ENCODE measurements at places on chromosomes 13 and 19.

- DNase-seq = no peak
These were observed 7.7 kb upstream of the NFIC start for GRCh38 chr19:3358689-3359014.

DNA sequence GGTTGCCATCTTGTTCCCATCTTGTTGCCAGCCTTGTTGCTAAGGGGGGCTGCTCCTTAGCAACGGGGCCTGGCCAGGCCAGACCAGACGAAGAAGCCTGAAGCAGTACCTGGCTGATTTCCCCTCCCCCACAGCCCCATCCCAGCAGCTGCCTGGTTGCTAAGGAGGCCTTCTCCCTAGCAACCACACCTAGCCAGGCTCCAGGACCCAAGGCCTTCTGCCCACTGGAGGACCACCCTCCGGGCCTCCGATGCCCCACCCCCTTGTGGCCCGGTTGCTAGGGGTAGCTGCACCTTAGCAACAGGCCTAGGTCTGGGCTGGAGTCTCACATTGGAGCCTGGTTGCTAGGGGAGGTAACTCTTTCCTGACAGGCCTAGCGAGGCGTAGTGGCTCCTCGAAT is 3.9 kb downstream of the PRRG2 start:
- DNase-seq = no peak

- DNase-seq = no peak
These were observed 15.3 kb downstream of the FPR3 start for GRCh38 chr19:51810223-51810622.

DNA sequence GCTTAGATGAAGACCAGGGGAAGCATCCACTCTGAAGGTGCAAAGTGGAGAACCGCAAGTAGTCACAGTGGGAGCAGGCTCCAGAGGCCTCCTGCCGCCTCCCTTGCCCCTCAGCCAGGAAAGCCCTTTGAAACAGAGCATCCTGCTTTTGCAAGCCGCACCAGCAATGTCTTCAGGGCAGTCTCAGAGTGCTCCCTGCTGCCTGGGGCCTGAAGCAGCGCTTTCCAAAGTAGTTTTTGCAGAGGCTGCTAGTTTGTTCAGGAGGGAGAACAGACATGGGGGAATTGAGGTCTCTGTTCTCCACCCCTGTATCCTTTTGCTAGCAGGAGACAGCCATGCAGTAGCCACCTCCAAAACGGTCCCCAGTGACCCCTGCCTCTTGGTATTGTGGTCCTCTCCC is 15.8 kb upstream of the POP4 start:
- no peak for DNase-seq

DNA sequence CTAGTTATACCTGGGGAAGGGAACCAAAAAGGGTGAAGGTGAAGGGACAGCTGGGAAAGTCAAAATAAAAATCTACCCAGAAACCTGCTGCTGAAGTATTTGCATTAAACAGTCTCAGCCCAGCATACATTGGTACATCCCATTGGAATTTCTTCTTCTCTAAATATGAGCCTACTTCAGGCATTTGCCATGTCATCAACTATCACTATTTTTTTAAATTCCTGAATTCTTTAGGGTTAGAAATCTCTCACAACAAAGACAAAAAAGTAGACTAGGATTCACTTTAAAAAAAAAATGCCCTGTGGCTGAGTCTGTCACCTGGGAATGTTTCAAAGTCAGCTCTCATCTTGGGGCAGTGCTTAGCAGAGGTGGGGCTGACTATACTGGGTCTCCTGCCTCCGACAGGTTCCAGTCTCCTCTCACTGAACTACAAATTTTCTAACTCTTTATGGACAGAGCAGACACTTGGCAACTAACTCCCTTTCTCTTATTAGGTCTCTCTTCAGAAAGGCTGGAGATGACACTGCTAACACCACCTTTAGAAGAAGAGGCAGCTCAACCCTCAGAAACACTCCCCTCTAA is 141.2 kb downstream of the LHFPL6 start:
- DNase-seq = no peak

DNA sequence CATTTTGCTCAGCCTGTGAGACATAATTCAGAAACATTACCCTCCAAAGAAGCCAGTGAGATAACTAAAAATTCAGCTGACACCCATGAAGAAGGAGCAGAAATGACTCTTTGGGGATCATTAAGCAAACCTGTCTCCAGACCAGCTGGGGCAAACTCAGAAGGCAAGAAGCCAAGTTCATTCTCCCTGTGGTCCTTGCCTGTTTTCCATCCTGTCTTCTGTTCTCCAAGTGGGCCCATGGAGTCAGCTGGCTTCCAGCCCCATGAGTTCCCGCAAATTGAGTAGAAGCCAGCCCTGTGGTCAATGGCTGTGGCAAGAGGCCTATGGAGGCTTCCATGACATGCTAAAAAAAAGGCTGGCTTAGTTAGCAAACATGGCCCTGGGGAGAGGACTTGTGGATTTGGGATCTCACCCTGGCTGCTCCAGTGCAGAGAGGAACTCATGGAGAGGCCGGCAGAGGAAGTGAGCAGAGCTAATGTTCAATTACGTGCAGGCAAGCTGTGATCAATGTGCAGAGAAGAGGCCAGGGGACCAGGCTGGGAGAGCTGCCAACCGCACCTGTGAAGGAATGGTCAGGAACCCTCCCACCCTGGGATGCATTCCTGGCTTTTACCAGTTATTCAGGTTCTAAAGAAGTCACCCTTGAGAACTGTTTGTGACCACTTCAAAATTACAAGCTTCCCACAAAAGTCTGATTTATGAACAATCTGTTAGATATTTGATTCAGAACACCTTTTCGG is 229.1 kb downstream of the TSHZ3 start:
- DNase-seq = no peak

DNA sequence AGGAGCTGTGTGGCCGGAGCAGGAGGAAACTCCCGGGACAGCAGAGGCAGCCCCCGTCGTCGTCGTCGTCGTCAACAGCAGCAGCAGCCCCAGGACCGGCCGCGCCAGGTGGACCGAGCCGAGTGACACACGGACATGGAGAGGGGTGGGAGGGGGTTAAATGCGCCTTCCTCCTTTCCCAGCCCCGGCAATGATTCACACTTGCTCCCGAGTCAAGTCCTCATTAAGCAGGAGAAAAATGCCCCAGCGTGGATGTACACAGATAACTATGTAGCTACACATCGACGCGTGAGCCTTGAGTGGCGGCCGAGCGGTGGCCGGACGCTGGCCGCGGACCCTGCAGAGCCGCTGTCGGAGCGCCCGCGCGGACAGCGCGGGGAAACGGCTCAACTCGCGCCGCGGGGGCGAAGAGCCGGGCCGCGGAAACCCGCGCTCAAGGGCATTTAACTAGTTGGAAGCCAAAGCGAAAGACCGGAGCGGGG is 645 bp downstream of the UBL3 start:
- DNase-seq = peak; percentile 52

DNA sequence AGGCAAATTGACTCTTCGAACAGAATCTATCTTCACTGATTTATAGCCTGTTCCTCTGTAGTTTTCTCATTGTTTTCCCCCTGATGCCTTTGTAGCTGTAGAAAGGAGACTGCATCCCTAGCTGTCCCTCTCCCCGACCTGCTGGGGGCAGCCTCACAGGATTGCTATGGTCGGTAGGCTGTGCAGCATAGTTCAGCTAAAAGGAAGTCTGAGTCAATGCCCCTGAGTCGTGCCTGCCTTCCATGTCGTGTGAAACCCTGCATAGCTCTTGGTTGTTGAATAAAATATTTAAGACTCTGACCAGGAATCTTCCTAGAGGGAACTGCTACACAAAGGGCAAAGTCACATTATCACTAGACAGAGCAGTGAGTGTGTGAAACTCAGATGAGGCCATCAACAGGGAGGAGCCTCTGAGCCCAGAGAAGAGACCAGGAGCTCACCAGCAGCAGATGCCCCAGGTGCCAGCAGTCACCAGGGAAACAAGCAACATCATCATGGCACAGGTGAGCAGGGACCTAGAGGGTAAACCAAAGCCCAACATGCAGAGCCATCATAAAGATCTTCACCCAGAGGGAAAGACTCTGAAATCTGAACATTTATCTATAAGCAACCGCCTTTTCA is 108.4 kb upstream of the NBEA start:
- DNase-seq = no peak

- DNase-seq = no peak
These were observed 211.5 kb upstream of the KL start for GRCh38 chr13:32804673-32805230.

GRCh38 chr13:25886438-25887214 is 165.2 kb downstream of the SHISA2 start:
- peak; percentile 39 for DNase-seq

DNA sequence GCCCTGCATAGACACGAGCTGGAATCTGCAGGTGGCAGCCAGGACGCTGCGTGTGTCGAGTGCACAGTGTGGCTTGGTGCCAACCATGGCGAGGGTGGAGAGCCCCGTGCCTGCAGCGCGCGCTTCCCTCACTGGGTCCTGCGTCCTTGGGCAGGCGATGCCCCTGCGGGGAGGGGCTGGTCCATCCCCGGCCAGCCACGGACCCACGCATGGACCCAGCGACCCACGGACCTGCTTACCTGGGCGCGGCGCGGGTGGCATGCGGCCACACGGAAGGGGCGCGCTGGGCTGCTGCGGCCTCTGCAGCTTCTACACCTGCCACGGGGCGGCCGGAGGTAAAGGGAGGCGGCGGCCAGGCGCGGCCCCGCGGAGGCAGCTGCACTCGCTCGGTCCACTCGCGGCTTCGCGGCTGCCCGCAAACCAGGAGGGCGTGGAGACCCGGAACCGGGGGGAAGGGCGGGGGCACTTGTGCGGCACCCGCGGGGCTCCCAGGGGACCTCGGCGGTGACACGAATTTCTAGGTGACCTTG is 569 bp upstream of the MCF2L start:
- DNase-seq = no peak

- no peak for DNase-seq
These were observed 4.3 kb upstream of the DUXA start for GRCh38 chr19:57171551-57172081.

GRCh38 chr13:63011996-63012395 is 1596.3 kb upstream of the PCDH20 start:
- DNase-seq = no peak

- DNase-seq = no peak
These were observed 66.5 kb upstream of the USPL1 start for GRCh38 chr13:30551189-30551588.

Data from CD14-positive monocyte (primary cell).